Suprapubic skin (tissue), 4 donors: ENCODE measurements at places on chromosomes 12 and 14.

- DNase-seq = no peak
Measured at GRCh38 chr12:124992874-124993625, 395 bp upstream of the BRI3BP start.

- DNase-seq = no peak
Measured at GRCh38 chr14:51807356-51807755, 53.1 kb upstream of the GNG2 start.

GRCh38 chr14:41607966-41608663, 1.4 kb downstream of the LRFN5 start:
- peak; percentile 79 for DNase-seq

DNA sequence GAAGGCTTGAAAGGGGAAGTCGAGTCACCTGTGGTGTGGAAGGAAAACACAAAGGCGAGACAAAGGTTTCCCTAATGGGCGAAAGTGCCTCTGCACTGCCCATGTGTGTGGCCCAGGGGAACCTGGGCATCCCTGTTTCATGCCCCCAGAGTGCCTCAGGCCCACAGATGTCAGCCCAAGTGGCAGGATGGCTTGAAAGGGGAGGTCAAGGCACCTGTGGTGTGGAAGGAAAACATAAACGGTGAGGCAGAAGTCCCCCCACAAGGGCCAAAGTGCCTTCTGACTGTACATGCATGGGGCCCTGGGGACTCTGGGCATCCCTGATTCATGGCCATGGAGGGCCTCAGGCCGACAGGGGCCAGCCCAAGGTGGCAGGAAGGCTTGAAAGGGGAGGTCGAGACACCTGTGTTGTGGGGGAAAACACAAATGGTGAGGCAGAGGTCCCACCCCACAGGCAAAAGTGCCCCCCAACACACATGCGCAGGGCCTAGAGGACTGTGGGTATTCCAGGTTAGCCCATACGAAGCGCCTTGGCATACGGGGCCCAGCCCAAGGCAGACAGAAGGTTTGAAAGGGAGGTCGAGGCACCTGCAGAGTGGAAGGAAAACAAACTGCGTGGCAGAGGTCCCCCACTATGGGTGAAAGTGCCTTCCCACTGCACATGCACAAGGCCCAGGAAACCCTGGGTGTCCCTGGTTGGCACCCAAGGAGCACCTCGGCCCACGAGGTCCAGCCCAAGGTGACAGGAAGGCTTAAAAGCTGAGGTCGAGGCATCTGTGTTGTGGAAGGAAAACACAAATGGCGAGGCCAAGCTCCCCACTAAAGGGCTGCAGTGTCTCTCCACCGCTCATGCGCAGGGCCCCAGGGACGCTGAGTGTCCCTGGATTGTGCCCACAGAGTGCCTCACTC, 382.3 kb downstream of the ALG10 start:
- DNase-seq = peak; percentile 48

DNA sequence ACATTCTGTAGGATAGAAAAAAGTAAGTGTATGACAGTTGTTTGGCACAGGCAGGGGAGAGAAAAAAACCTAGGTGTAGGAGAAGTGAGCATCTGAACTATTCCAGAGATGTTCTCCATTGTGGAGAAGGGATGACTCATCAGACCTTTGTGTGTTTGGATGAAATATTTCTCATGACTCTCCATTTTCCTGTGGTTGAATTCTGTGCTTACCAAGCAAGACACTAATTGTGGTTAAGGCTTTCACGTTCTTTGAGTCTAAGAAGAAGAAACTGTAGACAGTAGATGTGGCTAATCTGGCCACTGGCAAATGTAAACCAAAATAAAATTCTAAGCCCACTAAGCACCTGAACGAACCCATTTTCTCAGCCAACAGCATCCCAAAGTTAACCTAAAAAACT, 107.9 kb upstream of the GZMB start:
- DNase-seq = no peak

GRCh38 chr12:66665435-66665985, 13.4 kb downstream of the GRIP1 start:
- DNase-seq = no peak

GRCh38 chr12:56425193-56425592, 24.0 kb downstream of the TIMELESS start:
- DNase-seq = no peak

GRCh38 chr14:104571246-104571645, 8.3 kb upstream of the C14orf180 start:
- DNase-seq = no peak

DNA sequence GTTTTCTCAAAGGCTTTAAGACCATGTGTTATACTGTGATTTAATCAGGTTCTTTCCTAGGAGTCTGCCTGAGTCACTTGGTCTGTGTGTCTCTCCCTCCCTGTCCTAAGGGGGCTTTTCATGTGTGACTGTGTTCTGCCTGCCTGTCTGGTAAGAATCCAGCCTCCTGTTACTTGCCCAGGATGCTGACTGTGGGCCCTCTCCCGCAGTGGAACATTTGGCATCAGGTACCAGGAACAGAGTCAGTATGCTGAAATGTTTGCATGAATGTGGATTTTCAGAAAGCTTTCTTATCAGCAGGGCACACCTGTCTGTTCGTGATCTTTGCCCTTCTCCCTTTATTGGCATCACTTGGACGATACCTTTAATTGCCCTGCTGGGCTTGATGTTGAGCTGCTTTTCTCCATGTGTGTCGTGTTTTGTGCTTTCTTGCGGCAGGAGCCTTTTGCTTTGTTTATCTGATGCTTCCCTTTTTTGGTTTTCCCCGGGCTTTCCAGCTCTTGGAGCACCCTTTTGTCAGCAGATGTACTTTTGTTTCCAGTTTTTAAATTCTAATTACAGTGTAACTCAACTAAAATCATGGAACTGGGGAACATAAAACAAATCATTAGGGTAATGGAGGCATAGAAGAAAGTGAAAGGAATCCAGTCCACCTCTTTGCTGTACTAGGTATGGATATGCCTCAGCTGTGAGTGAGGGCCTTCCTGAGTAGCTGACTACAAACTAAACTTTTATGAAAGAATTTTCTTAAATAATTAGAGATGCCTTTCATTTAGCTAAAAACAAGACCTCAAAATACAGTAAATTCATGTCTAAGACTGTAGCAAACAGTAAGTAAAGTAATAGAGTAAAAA, 72.5 kb downstream of the TRAF3 start:
- DNase-seq = no peak

DNA sequence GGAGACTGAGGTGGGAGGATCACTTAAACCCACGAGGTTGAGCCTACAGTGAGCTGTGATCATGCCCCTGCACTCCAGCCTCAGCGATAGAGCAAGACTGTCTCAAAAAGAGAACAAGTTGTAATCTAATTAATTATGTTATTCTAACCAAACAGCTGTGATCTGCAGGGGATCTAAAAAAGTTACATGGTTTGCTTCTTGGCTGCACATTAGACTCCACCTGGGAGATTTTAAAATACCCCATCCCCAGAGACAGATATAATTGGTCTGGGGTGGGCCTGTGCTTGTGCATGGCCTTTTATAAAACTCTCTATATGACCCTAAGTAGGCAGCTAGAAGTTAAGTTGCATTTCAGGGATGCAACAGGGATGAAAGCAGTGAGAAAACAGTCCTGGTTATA, 76.7 kb downstream of the SCAF11 start:
- no peak for DNase-seq

DNA sequence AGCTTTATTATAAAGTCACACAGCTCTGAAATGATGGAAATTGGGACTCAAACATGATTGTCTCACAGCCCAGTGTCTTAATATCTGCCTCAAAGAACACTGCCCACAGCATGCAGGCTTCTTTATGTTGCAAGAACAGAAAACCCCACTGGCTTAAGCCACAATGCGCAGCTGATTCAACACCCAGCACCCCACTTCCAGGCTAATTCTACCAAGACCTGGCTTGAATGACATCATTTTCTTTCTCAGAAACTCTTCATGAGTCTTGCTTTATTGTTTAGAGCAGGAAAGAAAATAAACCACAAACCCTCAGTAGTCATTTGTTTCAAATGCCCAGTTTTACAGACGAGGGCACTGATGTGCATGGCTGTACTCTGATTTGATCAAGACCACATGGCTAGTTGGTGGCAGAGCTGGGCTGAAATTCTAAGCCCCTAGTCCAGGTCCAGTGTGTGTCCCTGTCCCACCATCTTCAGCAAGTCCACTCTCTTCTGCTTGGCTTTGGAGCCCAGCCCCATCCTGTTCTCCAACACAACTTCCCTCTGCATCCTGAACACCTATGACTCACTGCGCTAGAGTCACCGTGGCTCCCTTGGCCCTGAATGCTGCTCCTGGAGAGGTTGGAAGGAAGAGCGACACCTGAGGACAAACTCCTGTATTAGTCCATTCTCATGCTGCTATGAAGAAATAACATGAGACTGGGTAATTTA, 50.3 kb upstream of the SRSF5 start:
- DNase-seq = no peak

GRCh38 chr12:83613586-83614110, 926.9 kb downstream of the TMTC2 start:
- no peak for DNase-seq

GRCh38 chr12:57195611-57196371, 20.8 kb upstream of the NXPH4 start:
- DNase-seq = no peak

- peak; percentile 46 for DNase-seq
Measured at GRCh38 chr14:104219731-104220214, 81.4 kb downstream of the KIF26A start.

DNA sequence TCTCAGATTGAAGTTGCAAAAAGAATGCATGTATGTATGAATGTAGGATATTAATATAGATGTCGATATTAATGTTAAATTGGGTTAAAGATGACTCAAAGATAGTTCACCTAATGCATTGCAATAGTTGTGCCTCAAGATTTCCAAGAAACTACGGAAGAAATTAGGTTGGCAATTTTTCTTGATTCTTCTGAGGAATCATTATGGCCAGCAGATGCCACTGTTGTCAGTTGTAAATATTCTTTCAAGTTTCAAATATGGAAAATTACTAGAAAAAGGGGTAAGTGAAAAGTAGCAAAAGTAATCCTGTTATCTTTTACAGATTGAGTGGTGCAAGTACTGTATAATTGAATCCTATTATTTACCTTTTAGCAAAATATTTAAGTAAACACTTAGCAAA, 202.1 kb downstream of the ADAMTS20 start:
- no peak for DNase-seq

GRCh38 chr14:64891173-64891838, 11.6 kb upstream of the SPTB start:
- DNase-seq = no peak

- DNase-seq = no peak
Measured at GRCh38 chr12:6551496-6552139, 4.2 kb downstream of the IFFO1 start.

DNA sequence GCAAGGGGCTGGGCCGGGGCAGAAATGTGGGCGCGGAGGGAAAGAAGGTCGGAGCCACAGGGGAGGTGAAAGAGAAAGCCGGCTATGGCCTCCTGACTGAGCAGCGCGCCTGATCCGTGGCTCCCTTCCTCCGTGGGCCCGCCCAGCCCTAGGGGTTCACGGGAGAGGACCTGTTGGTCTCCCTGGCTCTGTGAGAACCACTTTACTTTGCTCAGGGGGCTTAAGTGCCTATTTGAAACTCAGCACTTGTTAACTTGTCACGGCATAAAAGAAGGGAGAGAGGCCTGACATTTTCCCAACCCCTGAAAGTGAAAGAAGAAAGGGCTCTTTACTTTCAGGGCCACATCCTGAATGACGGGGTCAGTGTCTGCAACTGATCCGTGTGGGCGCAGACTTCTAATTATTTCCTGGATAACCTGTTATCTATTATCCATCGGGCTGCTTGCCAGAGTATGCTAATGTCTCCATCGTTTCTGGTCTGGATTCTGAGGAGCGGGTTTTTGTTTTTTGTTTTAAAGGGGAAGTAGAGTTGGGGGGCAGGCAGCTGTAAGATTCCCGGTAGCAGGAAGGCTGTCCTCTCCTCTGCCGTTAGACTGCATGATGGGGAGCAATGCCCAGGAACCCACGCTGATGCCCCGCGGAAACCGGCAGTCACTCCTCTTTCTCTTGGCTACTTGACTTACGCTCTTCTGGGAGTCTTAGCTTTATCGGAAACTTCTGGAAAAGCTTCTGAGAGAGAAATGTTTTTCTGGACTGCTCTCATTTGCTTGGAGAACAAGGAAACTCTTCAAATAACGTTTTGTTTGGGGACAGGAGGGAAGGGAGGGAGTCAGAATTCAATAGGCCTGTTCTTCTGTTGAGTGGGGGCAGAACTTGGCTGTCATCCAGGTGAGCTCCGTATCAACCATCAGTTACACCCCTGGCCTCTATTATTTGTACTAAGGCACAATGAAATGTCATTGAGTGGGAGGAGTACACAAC, 127.7 kb upstream of the MAX start:
- peak; percentile 83 for DNase-seq

- DNase-seq = no peak
Measured at GRCh38 chr12:92471551-92471950, 231.2 kb upstream of the PLEKHG7 start.

DNA sequence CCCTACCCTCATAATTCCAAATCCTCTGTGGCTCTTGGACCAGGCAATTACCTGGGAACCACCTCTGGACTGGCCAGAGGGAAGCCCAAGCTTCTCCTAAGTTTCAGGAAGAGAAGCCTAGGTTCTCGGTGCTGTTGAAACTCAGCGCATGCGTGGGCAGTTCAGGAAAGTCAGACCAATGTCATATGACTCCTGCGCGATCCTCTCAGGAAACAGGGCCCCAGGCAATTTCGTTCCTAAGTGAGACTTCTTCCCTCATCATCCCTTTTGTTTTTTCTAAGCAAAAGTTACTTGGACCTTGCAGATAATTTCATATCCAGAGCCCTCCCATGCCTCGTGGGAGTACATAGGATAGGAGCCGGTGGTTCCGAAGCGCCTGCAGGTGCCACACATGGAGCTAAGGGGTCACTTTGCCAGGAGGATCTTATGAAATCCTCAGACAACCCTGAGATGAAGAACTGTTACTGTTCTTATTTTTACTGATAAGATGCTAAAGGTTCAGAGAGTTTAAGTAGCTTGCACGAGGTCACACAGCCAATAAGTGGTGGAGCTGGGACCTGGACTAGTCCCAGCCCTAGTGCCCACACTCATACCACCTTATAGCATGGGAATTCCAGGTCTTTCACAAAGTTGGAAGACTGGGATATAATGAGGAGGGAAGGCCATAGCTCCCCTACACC, 168.2 kb downstream of the ZFP36L1 start:
- peak; percentile 55 for DNase-seq

- DNase-seq = no peak
Measured at GRCh38 chr14:71737760-71738159, 194.5 kb upstream of the RGS6 start.

- DNase-seq = no peak
Measured at GRCh38 chr12:1906579-1906978, 11.9 kb downstream of the CACNA2D4 start.

GRCh38 chr12:12685305-12685704, 10.7 kb downstream of the GPR19 start:
- no peak for DNase-seq

GRCh38 chr12:4849795-4850345, 59.8 kb upstream of the KCNA1 start:
- no peak for DNase-seq

DNA sequence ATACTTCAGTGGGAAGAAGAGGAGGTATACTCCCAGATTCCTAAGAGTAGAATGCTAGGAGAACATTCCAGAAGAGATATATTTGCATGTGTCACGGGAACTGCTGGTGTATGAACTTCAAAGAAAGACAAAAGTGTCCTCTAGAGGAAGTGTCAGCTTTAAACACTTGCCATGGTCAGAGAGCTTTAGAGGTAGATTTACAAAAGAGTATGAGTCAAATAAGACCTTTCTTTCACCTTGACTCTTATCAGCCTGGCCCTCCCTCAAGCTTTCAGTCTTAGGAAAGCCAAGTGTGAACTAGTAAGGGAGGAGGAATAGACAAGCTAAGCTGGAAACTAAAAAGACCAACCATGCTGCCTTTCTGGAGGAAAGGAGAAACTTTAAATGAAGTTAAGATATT, 34.7 kb downstream of the COX8C start:
- no peak for DNase-seq
